ENCODE measurements at places on chromosomes 16 and 17.

DNA sequence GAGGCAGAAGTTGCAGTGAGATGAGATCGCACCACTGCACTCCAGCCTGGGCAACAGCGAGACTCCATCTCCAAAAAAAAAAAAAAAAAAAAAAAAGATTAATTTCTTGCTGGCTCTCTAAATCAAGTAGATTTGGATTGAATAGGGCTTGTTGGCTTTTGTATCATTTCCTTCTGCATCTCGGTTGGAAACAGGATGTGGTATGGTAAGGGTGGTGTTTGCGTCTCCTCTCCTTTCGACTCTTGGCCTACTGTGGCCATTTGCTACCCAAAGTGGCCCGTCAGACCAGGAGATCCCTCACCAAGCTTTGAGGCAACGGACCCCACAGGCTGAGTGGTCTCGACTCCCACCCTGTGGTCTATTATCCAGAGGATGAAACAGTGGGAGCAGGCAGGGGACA is 168.0 kb upstream of the IRX3 start:
- no peak for DNase-seq

DNA sequence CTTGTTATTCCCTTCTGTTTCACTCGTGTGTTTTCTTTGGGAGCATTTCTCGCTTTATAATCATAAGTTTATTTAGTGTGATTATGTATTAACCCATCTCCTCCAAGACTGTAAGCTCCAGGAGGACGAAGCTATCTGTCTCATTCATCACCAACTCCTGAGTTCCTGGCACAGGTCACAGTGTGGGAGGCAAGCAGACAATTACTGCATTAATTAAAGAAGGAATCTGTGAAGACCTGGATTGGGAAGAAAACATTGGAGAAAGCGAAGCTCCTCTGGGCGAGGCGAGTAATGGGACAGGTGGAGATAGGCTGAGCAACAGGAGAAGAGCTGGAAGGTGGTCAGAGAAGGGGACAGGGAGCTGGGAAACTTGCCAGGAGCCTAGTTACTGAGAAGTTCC is 7.8 kb upstream of the CAMKK1 start:
- DNase-seq: no peak

DNA sequence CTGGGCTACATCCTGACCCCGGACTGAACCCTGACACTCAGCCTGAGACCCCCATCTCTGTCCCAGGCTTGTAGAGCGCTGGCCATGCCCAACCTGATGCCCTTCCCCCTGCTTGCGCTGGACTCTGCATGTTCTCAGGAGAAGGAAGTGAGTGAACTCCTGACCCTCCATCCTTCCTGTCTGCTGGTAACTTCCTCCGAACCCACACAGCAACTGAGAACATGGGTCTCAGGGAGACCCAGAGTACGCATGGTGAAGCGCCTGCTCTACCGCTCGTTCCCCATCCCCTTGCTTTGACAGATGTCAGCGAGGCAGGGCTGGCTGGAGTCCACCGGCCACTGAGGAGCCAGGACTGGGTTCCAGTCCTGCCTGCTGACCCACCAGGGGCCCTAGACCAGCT is 6.1 kb downstream of the CAMKK1 start:
- no peak for DNase-seq

DNA sequence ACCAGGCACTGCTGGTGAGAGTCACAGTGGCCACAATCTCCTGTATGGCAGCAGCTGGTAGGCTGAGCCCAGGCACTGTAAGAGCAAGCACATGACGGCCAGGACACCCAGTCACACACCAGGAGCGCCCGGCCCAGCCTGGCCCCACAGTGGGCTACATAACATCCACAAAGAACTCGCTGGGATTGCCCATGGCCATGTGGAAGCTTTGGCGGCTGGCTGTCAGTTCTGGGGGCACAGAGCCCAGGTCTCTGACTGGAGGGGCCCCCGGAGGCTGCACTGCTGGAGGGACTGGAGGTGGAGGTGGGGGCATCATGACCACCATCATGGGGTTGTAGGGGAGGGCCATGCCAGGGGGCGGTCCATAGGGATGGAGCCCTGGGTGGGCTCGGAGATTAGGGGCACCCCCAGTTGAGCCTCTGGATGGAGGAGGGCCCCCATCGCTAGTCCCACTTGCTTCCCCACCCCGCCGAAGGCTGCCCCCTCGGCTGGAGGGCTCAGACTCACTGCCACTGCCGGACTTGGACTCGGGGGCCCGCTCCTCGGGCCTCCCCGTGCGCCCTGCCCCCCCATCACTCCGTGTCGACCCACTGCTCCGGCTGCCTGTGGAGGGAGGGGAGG is 6.1 kb downstream of the ACADVL start:
- DNase-seq: no peak

GRCh38 chr16:4412854-4413253 is 3.5 kb downstream of the CORO7 start:
- DNase-seq: no peak

DNA sequence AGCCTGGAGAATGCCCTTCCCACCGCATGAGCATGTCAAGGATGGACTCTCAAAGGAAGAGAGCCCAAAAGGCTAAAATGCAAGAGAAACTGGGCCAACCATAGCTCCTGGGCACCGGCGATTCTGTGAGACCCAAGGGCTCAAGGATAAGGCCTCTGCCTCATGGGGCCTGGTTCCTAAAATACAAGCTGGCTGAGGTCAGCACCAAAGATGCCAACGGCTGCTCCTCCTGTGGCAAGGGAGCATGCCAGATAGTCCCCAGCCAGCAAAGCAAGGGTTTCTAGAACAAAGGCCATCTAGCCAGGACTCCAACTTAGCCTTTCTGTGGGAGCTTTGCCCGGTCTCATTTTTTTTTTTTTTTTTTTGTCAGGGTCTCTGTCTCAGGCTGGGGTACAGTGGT is 20.1 kb downstream of the GPRC5B start:
- DNase-seq: no peak

DNA sequence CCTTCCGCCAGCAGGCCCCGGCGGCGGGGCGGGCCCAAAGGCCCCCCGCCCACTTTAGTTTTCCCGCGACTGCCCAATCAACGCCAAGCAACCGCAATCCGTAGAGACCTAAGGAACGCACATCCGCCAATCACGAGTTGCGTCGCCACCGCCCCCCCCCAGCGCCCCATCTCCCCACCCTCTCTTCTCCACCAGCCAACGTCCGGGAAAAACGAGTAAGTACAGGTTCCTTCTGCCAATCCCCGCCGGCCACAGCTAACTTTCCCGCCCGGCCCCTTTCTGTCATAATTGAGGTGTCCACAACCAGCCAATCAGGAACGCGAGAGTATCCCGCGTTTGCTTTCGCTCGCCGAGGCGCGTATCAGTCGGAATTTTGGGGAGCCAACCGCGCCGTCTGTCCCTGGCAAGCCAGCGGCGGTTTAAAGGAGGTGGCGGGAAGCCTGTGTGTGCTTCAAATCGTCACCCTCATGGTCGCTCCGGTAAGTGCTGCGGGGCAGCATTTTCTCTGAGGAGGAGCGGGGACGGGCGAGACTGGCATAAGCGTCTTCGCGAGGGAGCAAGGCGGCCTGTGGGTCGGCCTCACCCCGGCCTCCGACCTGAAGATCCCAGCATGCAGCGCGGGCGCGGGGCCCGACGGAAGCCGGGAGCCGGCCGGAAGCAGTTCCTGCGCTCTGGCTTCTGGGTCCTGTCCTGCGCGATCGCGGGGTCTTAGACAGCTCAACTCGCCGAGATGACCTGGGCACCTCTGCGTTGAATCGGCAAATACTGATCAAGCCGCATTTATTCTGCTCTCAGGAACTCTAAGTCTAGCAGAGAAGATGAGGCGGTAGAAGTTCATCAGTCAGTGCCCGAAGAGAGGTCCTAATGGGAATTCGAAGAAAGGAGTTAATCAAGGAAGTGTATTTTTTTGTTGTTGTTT is at the start of gene MIS12:
Gene MIS12 (plus strand): TSS at position 361 of the 919 bp plus-strand sequence. CDS start 2,297 bp downstream, outside the sequence.
- DNase-seq: peak; percentile 100

GRCh38 chr16:89695875-89696669 is 5.4 kb downstream of the SPATA2L start:
- DNase-seq: no peak

DNA sequence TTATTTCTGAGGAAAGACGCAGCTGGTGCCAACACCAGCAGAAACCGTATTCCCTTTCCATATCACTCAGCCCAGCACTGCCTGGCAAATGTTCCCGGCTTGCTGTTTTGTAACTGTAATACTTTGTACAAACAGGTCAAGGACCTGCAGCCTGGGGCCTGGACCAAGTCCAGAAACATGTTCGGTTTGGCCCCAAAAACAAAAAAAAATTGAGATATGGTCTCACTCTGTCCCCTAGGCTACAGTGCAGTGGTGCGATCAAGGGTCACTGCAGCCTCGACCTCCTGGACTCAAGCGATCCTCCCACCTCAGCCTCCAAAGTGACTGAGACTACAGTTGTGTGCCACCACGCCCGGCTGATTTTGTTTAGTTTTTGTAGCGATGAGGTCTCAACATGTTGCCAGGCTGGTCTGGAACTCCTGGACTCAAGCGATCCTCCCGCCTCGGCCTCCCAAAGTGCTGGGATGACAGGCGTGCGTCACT is 1.2 kb downstream of the HAGH start:
- no peak for DNase-seq

DNA sequence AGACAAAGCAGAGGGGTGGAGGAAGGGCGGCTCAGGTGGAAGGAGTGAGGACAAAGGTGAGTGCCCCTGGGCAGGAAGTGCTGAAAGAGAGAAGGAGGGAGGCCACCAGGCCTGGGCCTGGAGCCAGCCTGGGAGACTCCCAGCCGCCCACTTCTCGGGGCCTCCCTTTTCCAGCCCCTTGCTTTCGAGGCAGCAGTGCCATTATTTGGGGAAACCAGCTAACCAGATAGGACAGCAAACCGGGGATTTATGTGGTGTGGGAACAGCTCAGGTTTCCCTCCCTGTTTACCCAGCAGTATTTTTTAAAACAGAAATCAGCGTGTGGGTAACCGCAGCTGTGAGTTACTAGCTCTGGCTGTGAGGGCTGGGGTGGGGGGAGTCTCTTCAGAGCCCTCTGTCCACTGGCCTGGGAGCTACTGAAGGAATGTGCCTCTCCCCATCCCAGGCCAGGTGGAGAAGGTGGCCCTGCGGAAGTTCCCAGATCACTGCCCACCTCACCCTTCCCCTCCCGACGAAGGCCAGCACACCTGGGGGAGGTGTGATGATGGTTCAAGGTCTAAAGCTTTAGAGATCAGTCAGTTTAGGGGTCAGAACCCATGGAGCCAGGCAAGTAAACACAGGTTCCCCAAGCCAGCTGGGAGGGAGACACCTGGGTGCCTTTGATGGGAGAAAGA is 8.4 kb upstream of the MEOX1 start:
- DNase-seq: no peak

DNA sequence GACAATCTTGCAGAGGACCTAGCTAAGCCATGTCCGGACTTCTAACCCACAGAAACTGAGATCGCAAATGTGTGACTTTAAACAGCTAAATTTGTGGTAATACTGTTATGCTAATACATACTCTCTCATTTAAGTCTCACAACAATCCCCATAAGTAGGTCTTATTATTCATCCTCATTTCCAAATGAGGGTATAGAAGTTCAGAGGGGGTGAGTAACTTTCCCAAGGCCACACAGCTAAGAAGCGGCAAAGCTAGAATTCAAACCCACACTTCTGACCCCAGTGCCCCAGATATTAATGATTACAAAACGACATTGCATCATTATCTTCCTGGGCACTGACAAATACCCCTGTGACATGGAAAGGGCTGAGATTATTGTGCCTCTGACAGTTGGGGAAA is 81.4 kb downstream of the CNGB1 start:
- DNase-seq: no peak

GRCh38 chr17:1007310-1008007 is 10.5 kb downstream of the TIMM22 start:
- no peak for DNase-seq

GRCh38 chr16:89039756-89040155 is 53.9 kb upstream of the ACSF3 start:
- DNase-seq: no peak

DNA sequence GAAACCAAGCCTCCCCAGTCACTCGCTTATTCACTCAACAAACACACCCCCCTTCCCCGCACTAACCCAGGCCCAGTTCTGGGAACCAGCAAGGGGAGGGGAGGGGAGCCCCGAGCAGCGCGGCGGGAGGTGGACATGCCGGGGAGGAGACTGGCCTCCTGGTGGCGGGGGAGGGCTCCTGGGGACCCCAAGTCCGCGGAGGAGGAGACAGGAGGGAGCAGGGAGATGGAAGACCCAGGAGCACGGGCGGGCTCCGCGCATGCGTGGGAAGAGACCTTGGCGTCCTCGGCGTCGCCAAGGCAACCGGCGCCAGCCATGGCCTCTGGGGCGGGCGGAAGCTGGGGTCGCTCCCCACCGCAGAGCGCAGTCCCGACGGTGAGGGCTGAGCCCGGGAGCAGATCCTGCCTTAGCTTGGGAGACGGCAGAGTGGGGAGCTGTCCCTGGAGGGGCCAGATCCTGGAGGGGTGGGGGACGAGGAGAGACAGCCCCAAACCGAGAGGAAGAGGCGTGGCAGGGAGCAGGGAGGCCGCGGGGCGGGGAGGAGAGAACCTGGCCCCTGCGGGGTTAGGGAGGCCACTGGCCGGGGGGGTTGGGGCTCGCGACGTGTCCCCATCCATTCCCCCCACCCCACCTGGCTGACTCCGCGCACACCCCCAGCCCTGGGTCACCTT is at the start of gene PRR29:
Gene PRR29 (plus strand): TSS at position 302 of the 671 bp plus-strand sequence. CDS start 14 bp downstream, at position 316.
- peak; percentile 83 for DNase-seq

DNA sequence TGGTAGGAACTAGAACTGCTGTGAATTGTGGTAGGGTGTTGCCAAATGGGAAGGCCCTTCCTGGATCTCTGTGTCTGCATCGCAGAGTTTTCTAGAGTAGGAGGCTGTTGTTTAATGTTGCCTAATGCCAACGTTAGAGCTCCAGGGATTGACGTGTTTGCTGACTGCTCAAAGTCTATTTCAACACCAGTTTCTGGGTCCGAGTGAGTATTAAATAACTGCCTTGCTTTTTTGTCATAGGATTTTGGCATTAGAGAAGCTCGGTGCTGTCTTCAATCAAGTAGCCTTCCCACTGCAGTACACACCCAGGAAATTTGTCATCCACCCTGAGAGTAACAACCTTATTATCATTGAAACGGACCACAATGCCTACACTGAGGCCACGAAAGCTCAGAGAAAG is 40.0 kb downstream of the SF3B3 start:
- no peak for DNase-seq
